ENCODE measurements at places on chromosomes 2 and 18. TPM values are rescaled to one million over a fixed set of nuclear protein-coding genes. Genes with fewer than 3 reads are reported as not detected.

The DSG1 gene
- total RNA-seq = 1.2 TPM

The WNT10A gene
- total RNA-seq = 0.11 TPM

The EN1 gene
- not detected for total RNA-seq

The C1QL2 gene
- total RNA-seq = not detected

The PAX8 gene
- 1.6 TPM for total RNA-seq

The HOXD4 gene
- total RNA-seq = not detected

The RUFY4 gene
- not detected for total RNA-seq

The TNFAIP6 gene
- not detected for total RNA-seq

The TMEM247 gene
- not detected for total RNA-seq

The CFAP65 gene
- not detected for total RNA-seq

The NGEF gene
- total RNA-seq = 0.79 TPM

The ZNF385B gene
- total RNA-seq = 2.6 TPM

Measured in placental epithelial cell (primary cell).